ENCODE measurements at places on chromosomes 6 and 20.
A peak's percentile ranks its signal among the peaks of the same experiment; 100 is the strongest.

DNA sequence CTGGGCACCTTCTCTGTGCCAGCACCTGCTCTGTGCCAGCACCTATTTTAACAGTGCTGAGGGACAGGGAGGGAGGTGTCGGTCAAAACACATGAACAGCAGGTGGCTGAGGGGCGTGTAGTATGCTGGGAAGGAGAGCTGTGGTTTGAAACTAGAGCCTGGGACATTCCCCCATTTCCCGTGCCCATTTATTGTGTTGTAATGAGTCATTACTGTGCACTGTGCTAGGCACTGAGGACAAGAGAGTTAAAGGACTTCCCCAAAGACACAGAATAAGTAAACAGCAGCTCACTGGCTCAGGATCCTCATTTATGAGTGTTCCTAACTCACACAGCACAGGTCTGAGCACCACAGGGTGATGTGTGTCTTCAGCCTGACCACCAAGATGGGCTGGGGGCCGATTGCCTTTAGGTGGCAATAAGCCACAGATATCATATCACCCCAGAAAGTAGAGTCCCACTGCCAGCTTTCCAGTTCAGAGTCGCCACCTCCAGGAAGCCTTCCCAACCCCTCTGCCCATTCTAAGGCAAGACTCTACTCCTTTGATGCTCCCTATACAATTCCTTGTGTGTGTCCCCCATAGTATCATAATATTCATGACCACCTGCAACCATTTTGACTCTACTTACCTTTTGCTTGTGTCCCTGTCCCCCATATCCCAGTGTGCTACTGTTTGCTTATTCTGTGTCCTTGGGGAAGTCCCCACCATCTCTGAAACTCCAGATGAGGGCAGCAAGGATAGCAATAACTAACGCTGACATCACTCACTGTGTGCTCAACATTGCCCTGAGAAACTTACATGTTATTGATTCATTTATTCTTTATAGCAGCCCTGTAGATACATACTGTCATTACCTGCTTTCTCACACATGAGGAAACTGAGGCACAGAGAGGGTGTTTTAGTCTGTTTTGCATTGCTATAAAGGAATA lies 87.3 kb downstream of the TOX2 start:
- DNase-seq = no peak

- DNase-seq = peak; percentile 26
Measured at GRCh38 chr20:36574366-36575135, 1.2 kb downstream of the TGIF2 start.

GRCh38 chr20:59577809-59578435 lies 26.4 kb upstream of the PHACTR3 start:
- no peak for DNase-seq

GRCh38 chr20:3194617-3195280 lies 9.7 kb downstream of the DDRGK1 start:
- DNase-seq = no peak

- no peak for DNase-seq
Measured at GRCh38 chr6:90993770-90994169, 406.9 kb upstream of the MAP3K7 start.

DNA sequence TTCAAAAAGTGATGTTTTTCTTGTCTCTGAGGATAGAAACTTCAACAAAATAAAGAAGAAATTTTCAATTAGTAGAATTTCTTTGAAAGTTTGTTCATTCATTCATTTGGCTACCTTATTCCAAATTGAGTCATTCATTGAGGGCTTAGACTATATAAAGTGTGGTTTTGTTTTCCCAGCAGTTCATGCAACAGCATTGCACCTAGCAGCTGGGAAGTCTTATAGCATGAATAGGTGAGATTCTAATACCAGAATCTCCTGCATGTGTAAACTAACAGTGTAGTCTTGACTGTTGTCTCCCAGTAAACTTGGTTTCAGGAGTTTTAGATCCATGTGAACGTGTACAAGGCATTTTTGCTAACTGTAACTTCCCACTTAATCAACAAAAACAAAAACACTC lies 7.1 kb downstream of the ESR1 start:
- DNase-seq = no peak

- DNase-seq = no peak
Measured at GRCh38 chr6:87099472-87099871, 4.6 kb upstream of the CGA start.

- no peak for DNase-seq
Measured at GRCh38 chr20:23069108-23069507, 17.0 kb downstream of the CD93 start.

DNA sequence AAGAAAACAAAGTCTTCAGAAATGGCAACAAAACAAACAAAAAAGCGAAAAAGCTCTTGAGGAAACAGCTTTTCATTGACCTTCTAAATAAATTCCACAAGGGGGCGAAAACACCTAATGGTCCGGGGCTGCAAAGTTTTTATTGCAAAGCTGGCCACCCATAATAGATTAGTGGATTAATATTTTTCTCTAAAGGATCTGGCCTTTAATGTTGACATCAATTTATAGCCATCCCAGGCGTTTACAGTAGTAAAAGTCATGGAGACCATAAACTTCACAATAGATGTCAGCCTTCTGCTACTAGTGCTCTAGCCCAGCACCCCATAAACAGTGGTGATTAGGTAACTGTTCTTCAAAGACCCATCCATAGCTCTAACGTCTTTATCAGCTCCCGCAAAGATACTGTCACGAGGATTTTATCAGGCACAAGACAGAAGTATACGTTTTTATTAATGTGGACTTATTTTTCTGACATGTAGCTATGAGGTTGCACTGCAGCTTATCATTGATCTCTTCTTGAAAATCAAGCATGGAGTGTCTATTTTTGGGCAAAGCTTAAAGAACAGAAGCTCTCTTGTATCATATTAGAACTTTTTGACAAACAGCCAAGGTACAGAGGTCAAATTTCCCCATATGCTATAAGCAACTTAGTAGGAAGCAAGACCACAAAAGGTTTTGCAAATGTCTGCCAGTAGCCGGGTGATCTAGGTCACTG lies 4.7 kb downstream of the CITED2 start:
- peak; percentile 81 for DNase-seq

GRCh38 chr6:158023597-158023939 lies 41.9 kb downstream of the SYNJ2 start:
- no peak for DNase-seq

DNA sequence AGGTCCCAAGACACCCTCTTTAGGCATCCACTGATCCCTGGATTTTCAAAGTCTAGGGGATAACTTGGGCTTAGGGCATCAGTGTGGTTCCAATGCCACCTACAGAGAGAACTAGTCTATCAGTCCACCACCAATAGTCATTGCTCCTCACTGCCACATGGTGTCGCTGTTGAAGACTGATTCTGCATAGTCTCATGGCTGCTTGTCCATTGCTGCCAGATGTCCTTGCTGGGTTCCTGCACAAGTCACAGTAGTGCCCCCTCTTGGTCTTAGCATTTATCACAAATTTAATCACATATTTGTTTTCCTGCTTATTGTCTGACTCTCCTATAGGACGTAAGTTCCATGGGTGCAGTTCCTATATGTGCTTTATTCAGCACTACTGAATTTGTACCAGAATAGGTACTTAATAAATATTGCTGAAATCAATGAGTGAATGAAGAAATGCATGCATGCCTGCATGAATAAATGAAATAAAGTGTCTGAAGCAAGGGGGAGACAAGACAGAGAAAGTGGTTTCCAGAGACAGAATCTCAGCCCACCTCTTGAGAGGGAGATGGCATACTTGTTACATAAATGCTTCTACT lies 45.9 kb upstream of the RALY start:
- peak; percentile 32 for DNase-seq

DNA sequence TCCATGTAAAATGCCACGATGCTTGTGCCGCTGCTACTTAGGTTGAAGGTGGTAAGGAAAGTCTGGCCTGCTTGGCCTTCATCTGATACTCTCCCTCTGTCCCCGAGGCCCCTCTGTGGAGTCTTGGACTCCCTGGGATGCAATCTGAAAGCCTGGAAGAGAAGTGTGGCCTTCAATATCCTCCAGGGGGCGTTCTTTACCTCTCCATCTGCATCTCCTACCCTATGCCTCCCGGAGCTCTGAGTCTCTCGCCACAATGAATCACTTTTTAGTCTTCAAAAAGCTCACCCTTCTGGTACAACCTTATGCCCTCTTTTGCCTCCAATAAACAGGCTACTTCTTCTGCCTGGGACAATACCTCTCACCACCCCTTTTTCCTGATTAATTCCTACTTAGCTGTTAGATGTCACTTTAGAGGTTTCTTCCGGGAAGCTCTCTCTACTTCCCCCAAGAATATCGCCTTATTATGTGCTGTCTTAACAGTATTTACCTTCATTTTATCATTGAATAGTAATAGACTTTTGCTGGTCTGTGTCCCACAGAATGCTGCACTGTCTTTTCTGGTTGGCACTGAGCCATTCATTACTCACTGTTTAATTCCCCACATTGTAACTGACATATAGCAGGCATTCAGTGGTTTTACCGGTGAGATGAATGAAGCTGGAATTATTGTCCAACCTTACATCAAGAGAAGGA lies 13.9 kb upstream of the ATG5 start:
- DNase-seq = peak; percentile 74

DNA sequence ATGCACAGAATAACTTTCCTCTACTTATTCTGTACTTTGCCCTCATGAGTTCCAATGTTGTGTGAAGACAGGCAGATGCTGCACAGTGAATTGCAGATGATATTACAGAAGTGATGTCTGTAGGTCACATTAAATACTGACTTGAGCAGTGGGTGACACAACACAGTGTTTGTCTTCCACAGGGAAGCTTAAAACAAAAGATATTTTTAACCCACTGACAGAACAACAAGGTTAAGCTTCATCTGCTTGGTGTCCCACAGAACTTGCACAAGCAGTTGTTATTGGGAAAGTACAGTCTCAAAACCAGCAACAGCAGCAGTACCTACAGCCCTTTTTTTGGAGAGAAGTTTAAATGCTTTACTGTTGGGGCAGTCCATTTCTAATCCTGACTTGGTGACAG lies 10.5 kb downstream of the SUMO4 start:
- no peak for DNase-seq

- no peak for DNase-seq
Measured at GRCh38 chr20:8346700-8347270, 214.7 kb downstream of the PLCB1 start.

GRCh38 chr6:146984251-146984924 lies 219.8 kb upstream of the STXBP5 start:
- DNase-seq = no peak

DNA sequence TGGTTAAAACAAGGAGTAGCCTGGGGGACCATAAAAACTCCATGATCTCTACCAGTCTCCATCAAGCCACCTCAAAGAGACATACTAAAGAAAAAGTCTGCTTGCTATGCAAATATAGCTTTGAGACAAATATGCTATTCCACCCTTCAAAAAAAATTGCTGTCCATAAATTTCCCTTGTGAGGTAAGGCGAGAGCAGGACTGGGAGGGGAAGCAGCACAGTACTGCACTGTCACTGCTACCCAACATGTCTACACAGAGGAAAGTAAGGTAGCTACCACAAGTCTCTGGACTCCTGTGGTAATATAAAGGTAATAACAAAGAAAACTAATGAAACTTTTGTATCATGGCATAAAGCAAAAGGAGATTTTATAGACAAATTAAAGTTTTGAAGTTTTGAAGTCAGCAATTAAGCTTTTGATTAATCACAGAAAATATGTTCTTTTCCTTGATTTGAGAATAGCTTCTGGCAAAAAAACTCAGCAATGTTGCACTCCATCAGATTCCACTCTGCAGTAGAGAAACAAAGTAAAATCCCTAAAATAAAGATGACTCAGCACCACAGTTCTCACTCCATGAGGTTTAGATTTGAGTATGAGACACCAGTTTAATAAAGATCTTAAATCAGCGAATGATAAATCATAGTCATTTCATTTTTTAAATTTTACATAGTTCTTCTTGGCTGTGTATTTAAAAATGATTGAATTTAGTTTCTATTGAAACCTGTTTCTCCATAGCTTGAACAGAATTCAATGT lies 602.4 kb downstream of the COL12A1 start:
- DNase-seq = peak; percentile 75

DNA sequence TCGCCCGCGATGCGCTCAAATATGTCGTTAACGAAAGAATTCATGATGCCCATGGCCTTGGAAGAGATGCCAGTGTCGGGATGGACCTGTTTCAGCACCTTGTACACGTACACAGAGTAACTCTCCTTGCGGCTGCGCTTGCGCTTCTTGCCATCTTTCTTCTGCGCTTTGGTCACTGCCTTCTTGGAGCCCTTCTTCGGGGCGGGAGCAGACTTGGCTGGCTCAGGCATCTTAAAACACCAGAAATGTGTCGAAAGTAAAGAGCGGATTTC lies 36.4 kb downstream of the HFE start:
- no peak for DNase-seq

- DNase-seq = no peak
Measured at GRCh38 chr6:129539032-129539431, 170.9 kb downstream of the ARHGAP18 start.

GRCh38 chr20:719816-720215 lies 44.2 kb upstream of the SCRT2 start:
- no peak for DNase-seq

DNA sequence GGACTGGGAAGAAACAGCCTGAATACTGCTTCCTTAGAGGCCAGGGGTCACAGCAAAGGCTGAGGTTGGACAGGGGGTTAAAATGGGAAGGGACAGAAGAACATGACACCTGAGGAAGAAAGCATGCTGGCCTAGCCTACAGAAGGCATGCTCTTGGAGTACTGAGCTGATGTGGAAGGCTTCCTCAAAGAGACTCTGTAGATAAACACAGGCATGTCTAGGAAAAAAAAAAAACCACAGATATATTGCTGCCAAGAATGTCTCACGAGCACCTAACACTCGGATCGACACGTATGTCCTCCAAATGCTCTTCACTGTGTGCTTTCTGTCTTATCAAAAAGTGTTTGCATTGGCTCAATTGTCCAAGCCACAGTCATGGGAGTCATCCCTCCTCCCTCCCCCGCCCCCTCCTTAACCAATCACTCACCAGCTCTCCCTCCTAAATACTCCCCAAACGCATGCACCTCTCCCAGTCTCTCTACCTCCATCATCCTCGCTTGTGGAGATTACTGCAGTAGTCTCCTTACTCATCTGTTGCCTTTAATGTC lies 101.1 kb upstream of the LRFN2 start:
- peak; percentile 6 for DNase-seq

DNA sequence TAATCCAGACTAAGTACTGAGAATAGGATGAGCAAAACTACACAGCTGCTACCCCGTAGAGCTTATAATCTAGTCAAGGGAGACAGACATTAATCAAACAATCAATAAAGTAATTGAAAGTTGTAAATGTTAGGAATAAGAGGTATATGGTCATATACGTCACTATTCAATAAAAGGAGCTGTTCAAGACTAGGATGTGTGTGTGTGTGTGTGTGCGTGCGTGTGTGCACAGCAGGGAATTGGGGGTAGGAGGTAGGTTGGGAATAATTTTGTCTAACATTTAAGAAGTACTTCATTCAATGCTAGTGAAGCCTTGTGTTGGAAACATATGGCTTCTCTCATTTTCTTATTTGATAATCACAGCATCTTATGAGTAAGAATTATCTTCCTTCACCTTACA lies 41.8 kb downstream of the SESN1 start:
- DNase-seq = no peak

GRCh38 chr20:32518593-32519380 lies 66.3 kb downstream of the NOL4L start:
- no peak for DNase-seq

GRCh38 chr6:52953911-52954839 lies 40.9 kb downstream of the GSTA4 start:
- DNase-seq = no peak

Measured in fibroblast of skin of scalp (primary cell).